ENCODE measurements at places on chromosomes 6 and 20.

GRCh38 chr6:139519097-139519496, 144.6 kb upstream of the CITED2 start:
- DNase-seq: no peak

GRCh38 chr6:28768187-28768913, 155.4 kb downstream of the TRIM27 start:
- DNase-seq: no peak

GRCh38 chr6:107419733-107420132, 39.6 kb downstream of the PDSS2 start:
- no peak for DNase-seq

- peak; percentile 51 for DNase-seq
Measured at GRCh38 chr6:166381733-166382499, 824 bp downstream of the MPC1 start.

- peak; percentile 29 for DNase-seq
Measured at GRCh38 chr6:107061125-107062020, 33.4 kb downstream of the MTRES1 start.

- peak; percentile 46 for DNase-seq
Measured at GRCh38 chr6:143234734-143235133, 174.0 kb downstream of the AIG1 start.

DNA sequence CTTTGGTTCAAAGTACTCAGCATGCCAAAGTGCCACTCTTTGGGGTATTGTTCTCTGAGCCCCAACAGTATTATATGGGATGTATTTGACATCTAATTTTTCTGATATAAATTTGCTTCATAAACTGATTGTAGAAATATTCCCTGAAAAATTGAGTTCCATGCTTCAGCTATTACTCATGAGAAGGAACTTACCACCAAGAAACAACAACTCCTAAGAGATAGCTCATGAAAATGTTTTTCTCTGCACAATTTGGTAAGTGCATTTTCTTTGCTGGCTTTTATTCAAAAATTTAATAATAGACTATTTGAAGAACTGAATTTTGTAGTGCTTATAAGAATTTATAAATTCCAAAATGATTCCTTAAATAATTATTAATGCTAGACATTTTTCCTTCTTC, 12.8 kb upstream of the TPD52L1 start:
- peak; percentile 70 for DNase-seq

- no peak for DNase-seq
Measured at GRCh38 chr20:4809707-4810106, 88.0 kb downstream of the PRND start.

Data from EH (cell line).